NCI-H187 (cell line): ENCODE measurements at places on chromosomes 1 and 21.

- no peak for DNase-seq
These were observed 261.5 kb downstream of the NFIA start for GRCh38 chr1:61343734-61344420.

- no peak for DNase-seq
These were observed 608.5 kb upstream of the USP24 start for GRCh38 chr1:55823541-55824250.

- no peak for DNase-seq
These were observed 357.2 kb downstream of the RGS7 start for GRCh38 chr1:240999826-241000225.

DNA sequence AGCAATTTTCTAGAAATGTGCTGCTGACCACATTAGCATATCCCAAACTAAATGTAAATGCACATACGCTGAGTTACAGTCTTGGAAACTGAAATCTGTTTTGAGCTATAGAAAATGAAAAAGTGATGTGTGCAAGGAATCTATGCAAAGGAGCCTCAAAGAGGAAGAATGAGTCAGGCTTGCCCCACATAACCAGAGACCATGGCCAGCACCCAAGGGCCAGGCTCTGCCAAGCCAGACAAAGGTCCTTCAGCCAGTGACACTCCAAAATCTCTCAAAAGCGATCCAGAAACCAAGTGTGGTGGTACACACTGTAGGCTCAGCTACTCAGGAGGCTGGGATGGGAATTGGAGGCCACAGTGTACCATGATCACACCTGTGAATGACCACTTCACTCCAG is 195.2 kb downstream of the TOMM20 start:
- DNase-seq = no peak

GRCh38 chr21:41779659-41780058 is 12.8 kb upstream of the RIPK4 start:
- DNase-seq = peak; percentile 71

DNA sequence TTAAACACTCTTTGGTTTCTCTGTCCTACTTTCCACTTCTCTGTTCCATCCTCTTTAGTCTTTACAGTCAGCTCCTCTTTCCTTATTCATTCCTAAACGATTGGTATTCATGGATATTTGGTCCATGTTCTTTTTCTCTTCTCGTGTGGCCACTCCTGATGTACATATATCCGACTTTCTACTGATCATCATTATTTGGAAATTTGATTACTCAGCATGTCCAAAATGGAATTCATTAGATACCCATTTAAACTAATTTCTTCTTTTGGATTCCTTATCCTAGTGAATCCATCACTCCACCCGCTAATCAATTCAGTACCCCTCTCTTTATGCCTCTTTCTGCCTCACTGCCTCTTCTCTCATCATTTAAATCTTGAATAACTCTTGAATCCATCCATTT is 43.8 kb upstream of the TNFSF18 start:
- no peak for DNase-seq
